NCI-H1048 (cell line): ENCODE measurements at places on chromosomes 13 and 19.

DNA sequence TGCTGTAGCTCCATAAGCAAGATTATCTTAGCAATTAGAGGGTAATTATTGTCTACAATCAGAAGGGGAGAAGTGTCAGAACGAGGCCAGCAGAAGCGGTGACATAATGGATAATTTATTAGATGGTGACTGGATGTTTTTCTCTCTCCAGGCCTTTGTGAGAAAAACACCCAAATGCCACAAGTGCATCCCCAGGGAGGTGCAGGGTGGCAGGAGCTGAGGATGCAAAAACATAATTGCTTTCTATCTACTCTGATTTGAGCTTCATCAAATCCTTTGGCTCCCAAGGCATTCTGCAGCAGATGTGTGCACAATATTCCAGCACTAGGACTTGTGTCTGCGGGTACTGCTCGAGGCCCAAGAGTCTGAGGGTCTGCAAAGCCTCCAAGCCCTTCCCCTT, 220.1 kb upstream of the SERP2 start:
- DNase-seq, result no peak

DNA sequence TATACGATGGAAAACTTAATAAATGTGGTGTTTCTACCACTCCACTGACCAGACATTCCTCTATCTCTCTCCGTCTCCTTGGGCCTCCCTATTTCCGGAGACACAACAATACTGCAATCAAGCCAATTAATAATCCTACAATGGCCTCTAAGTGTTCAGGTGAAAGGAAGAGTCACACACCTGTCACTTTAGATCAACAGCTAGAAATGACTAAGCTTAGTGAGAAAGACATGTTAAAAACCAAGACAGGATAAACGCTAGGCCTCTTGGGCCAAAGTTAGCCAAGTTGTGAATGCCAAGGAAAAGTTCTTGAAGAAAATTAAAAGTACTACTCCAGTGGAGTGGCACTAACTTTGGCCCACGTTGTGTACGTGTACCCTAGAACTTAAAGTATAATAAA, 22.5 kb downstream of the ZDHHC20 start:
- DNase-seq, result no peak

GRCh38 chr19:2014731-2015607, 545 bp downstream of the BTBD2 start:
- no peak for DNase-seq

DNA sequence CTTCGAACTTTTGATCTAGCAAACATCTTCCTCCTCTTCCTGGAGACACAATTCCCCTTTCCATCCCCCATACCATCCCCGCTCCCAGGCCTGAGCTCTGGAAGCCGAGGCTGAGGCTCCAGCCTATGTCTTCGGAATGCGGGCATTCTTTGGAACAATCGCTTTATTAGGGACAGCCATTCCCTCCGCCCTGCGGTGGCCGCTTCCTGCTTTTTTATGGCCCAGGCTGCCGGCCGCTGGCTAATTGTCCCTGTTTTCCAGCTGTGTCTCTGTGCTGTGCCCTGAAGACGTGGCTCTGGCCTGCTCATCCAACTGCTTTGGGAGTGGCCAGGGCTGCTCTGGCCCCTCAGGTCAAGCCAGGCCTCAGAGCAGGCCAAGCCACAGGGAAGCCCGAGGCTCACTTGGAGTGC, 2.1 kb upstream of the CDX2 start:
- DNase-seq, result no peak

DNA sequence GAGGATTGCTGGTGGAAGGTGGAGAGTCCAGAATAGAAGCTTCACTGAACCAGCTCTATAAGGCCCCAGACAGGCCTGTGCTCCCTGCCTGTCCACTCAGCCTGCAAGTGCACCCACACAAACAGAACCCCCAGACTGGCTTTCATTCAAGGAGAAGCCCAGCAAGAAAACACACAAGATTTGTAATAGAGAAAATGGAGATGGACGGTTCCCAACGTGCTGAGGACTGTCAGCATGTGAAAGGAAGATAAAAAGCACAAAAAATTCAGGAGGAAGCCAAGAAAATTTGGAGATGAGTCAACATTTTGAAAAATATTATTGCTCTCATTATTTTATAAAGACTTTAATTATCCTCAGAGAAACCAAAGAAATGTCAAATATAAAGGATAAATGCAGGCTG, 218.2 kb upstream of the SLC10A2 start:
- no peak for DNase-seq

DNA sequence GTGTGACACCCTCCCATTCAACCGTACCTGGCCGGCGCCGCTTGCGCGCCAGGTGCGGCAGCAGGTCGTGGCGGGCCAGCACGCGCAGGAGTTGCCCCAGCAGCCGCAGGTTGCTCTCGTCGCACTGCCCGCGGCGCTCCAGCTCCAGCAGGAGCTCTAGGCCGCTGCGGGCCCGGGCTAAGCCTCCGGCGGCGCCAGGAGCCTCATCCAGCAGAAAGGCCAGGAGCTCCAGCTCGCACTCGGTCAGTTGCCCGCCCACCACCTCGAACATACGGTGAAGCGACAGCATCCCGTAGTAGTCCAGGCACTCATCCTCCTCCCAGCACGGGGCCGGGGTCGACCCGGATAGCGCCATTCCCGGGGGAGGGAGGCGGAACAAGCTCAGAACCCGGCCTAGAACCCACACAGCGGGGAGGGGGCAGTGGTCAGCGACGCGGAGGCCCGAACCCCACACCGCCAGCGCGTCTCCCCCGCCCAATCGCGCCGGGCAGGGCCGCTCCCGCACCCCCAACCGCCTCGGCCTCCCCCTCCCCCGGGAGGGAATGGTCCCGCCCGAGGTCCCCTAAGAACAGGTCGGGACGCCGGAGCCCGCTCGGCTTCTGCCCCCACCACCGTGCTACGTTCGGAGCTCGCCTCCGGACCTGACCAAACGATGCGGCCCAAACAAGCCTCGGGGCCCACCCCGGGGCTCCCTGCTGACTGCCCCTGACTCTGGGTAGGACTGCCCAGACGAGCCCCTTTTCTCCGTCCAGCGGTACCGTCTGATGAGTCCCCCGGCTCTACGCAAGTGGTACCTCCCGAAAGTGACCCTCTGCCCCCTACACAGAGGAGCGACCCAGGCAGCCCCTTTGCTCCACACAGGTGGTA, 591 bp downstream of the DEDD2 start:
- no peak for DNase-seq

GRCh38 chr13:73998631-73999030, 135.6 kb downstream of the KLF12 start:
- DNase-seq, result no peak

DNA sequence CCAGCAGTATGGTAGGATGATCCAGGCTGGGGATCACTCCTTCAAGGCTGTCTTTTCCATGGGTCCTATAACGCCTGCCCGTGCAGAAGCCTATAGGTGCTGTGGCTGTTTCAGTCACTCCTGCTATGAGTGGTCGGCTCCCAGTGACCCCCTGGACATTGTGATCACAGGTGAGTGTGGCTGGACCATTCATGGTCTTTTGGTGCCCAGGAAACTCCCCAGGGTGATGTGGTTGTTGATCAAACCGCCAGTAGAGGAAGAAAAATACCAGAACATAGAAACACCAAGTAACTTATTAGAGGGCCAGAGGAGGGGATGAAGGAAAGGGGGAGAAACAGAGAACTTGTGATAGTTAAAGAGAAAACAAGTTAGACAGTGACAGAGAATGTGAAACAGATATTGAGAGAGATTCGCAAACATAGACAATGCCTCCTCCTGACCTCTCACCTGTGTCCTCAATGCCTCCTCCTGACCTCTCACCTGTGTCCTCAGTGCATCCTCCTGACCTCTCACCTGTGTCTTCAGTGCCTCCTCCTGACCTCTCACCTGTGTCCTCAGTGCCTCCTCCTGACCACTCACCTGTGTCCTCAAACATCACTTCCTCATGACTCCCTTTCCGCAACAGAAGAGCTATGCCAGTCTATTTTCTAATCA, 19.4 kb downstream of the LAIR2 start:
- no peak for DNase-seq

GRCh38 chr19:16886305-16886880, 2.4 kb upstream of the F2RL3 start:
- DNase-seq, result no peak

GRCh38 chr19:1206864-1207450, 1.4 kb downstream of the STK11 start:
- no peak for DNase-seq

DNA sequence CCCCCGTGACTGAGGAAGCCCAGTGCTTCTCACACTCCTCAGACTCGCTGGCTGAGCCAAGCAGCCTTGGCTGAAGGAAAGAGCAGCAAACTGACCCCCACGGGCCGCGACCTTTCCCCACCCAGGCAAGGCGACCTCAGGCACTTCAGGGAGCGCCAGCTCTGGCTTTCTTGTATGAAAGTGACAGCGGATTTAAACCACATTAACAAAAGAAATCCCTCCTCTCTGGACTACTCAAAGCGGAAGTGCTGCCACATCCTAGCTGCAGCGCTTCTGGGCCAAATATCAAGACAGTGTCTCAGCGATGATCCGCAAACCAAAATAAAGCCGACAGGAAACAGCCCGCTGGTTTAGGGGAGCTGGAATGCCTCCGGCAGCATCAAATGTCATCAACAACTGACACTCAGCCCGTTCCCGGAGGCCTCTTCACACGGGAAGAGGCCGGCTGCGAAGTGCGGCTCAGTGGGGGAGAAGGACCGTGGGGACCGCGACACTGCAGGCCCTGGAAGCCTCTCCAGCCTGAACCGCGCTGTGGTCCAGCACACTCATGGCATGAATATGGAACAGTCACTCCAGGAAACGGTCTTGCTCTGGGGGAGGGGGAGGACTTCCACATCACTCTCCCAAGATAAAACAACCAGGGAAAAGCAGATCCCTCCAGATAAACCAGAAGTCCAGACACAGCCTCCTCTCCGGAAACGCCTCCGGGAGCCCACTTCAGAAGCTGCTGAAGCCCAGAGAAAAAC, 1.4 kb downstream of the RASA3 start:
- no peak for DNase-seq

- DNase-seq, result no peak
Observed at GRCh38 chr13:25691654-25692053, 319.9 kb downstream of the ATP8A2 start.

DNA sequence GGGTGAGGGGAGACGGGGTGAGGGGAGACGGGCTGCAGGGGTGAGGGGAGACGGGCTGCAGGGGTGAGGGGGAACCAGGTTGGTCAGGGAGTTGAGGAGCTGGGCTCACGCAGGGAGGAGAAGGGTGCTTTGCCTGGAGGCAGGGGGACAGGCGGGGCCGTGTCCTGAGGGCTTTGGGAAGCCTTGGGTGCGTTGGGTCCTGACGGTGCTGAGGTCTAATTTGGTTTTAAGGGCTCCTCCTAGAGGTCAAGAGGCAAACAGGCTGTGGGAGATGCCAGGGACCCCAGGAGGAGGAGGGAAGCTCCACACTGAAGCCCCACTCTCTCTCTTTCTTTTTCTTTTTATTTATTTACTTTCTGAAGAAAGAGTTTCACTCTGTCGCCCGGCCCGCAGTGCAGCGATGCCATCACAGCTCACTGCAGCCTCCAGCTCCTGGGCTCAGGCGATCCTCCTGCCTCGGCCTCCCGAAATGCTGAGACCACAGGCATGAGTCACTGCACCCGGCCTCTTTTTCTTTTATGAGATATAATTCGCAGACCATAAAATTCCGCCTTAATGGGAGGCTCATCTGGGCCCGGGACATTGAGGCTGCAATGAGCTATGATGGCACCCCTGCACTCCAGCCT, 9.3 kb upstream of the MISP start:
- DNase-seq, result no peak

- no peak for DNase-seq
Observed at GRCh38 chr13:80473695-80474094, 132.8 kb upstream of the SPRY2 start.

DNA sequence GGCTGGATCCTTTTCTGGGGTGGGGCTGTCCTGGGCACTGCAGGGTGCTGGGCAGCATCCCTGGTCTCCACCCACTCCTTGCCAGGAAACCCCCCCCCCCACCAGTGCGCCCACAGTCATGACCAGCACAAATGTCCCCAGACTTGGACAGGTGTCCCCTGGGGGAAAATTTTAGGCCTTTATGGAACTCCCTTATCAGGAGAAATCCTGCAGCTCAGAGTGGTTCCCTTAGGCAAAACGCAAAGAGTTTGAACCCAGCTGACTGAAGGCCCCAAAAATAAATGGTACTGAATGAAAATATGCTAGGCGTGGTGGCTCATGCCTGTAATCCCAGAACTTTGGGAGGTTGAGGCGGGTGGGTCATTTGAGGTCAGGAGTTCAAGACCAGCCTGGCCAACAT, 51.8 kb downstream of the GADD45B start:
- no peak for DNase-seq
